ELR (cell line): ENCODE measurements at places on chromosomes 7 and 10.
A peak's percentile ranks its signal among the peaks of the same experiment; 100 is the strongest.

- DNase-seq, result no peak
These were observed 225.4 kb downstream of the USP6NL start for GRCh38 chr10:11386044-11386443.

DNA sequence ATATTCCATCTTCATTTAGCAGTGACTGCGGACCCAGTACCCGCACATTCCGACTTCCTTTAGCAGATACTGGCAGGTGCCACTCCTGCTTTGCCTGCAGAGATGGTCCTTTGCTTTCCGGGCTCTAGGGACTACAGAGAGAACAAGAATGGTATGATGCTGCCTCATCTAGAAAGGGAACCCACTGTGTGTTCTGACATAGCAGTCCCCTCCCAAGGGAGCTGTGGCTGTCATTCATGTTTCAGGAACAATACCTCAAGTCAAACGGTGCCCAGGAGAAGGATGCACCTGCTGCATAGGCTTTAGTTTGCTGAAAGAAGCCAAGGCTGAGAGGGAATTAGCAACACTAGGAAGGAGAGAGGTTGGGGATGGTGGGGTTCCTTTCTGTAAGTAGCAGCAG, 15.9 kb upstream of the TMEM72 start:
- no peak for DNase-seq

DNA sequence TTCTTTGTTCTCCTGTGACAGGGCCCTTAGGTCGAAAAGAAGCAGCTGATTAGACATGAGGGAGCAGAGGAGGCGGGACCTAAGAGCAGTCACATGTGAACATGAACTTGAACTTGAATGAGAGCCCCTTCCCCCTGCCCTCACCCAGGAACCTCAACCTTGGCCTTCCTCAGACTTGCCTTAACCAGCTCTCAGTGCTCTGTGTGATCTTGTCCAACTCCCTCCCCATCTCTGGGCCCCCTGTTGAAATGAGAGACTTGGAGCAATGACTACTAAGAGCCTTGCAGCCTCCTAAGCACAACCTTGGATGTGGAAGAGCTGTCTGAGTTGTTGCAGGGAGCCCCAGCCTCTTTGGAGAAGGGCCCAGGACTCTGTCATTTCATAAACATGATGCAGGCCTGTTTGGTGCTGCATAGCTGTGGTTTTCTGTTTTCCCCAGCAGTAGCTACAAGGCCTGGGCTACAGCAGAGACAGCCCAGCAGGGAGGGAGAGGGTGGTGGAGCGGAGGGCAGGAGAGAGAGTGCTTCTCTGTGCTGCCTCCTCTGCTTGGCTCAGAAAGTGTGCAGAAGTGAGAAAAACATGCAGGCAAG, 123.9 kb upstream of the ZMIZ1 start:
- DNase-seq, result peak; percentile 79

DNA sequence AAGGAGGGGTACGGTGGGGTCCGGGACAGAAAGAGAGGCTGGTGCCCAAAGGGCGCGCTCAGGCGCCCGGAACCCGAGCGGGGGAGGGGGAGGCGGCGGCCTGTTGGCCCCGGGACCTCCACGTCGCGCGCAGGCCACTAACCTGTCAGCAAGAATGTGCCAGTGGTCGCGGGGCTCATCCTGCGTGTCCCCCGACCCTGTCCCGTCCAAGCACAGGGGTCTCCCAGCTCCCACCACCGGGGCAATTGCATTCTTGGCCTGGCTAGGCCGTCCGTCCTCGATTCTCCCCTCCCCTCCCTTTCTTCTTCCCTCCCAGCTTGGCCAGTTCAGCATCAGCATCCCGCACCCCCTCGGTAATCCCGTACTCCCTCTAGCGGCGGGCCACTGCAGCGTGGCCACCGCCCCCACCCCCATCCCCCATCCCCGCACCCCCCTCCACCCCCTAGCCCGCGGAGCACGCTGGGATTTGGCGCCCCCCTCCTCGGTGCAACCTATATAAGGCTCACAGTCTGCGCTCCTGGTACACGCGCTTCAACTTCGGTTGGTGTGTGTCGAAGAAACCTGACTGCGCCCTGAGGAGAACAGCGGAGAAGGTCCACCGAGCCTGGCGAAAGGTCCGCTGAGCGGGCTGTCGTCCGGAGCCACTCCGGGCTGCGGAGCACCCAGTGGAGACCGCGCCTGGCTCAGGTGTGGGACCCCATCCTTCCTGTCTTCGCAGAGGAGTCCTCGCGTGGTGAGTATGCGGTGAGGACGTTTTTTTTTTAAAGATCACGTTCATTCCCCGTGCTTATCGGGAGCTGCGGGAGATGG, at the start of gene SGCE:
SGCE (minus strand) TSS at position 286 of the 810 bp plus-strand sequence; CDS start at position 251, 35 bp downstream.
- DNase-seq, result peak; percentile 81

DNA sequence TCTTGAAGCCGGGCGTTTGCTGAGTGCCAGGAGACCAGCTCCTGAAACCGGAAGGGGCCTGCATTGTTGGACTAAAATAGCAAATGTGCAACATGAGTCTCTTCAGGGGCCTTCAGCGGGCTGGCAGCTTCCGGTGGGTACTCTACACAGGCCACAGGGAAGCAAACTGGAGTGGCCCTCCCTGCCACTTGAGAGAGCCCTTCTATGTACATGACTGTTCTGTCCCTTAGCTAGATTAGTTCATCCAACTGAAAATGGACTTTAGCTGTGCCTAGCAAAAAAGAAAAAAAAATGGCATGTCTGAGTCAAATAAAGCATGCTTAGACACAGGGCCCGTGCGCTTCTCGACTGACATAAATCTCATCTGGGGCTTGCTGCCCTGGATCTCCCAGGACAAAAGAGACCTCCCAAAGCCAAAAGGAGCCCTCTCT, 115.3 kb upstream of the TCF7L2 start:
- no peak for DNase-seq

- peak; percentile 94 for DNase-seq
These were observed 336.9 kb upstream of the NPSR1 start for GRCh38 chr7:34320926-34321661.

DNA sequence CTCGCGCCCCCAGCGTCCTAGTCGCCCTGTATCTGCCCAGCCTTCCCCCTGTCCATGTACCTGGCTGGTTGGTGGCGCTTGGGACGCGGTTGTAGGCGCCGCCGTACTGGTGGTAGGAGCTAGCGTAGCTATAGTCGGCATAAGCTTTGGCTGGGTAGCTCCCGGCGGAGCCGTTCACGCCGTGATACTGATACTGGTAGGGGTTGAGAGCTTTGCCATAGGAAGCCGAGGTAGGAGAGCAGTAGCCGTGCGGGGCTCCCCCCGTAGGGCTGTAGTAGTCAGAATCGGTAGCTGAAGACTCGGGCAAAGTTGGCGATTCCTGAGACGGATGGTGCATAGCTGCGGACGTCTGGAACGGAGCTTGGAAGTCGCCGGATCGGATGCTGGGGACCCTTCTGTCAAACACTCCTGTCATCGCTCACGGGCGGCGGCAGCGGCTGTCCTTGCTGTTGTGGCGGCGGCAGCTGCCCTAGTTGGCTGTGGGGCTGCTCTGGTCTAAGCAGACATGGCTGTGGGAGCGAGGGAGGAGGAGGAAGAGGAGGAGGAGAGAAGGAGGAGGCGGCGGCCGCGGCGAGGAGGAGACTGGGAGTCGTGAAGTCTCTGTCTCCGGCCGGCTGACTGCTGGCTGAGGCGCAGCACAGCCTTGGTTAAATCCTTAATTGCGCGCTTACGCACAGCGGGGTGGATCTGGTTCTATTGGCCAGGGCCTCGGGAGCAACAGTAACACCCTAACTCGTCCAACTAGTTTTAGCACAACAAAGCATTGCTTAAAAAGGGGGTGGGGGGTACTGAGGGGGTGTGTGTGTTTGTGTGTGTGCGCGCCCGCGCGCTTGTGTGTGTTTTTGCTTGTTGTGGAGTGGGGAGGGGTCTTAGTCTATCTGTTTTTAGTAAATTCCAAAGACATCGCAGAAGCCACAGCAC, at the start of gene DLX5:
DLX5 (minus strand) TSS at position 623 of the 921 bp plus-strand sequence; CDS start at position 415, 208 bp downstream.
- no peak for DNase-seq

- DNase-seq, result no peak
These were observed 629.1 kb upstream of the ADARB2 start for GRCh38 chr10:2366264-2366931.

DNA sequence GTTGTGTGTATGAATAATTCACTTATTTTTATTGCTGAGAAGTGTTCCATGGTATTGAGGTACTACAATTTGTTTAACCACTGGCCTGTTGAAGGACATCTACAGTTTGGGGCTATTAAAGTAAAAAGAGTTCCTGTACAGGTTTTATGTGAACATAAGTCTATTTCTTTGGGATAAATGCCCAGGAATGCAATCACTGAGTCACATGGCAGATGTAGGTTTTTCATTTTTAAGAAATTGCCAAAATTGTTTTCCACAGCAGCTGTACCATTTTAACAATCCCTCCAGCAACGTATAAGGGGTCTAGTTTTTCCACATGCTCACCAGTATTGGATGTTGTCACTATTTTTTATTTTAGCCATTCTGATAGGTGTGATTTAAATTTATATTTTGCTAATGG, 243.9 kb downstream of the TNS3 start:
- DNase-seq, result no peak

- DNase-seq, result no peak
These were observed 17.0 kb upstream of the CASD1 start for GRCh38 chr7:94492601-94493000.

DNA sequence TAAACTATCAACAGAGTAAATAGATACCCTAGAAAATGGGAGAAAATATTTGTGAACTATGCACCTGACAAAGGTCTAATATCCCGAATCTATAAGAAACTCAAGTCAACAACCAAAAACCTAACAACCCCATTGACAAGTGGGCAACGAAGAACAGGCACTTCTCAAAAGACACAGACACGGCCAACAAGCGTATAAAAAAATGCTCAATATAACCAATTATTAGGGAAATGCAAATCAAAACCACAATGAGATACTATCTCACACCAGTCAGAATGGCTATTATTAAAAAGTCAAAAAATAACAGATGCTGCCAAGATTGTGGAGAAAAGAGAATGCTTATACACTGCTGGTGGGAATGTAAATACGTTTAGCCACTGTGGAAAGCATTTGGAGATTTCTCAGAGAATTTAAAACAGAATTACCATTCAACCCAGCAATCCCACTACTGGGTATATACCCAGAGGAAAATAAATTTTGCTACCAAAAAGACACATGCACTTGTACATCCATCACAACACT, 63.2 kb upstream of the CAV2 start:
- DNase-seq, result no peak

- DNase-seq, result peak; percentile 71
These were observed 27.9 kb upstream of the ASCC1 start for GRCh38 chr10:72243822-72244437.

- no peak for DNase-seq
These were observed 138.1 kb upstream of the ITGB1 start for GRCh38 chr10:33095867-33096815.
